ENCODE measurements at places on chromosomes 13 and 19.

DNA sequence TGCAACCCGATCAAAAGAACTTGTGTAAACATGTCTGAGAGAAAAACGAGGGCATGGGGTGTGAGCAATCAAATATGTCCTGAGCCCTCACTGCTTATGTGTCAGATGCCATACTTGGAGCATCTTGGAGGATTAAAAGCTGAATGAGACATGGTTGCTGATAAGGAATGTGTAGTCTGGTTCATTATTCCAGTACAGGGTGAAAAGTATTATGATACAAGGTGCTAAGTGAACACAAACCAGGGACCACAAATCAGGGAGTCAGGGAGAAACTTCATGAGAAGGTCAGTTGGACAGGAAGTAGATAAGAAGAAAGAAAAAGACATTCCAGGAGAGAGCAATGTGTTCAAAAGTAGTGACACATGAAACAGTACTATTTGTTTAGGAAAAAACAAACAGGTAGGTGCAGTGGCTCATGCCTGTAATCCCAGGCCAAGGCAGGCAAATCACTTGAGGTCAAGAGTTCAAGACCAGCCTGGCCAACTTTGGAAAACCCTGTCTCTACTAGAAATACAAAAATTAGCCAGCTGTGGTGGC, 2.0 kb upstream of the RCBTB1 start:
- no peak for DNase-seq

- no peak for DNase-seq
Observed at GRCh38 chr13:80118506-80118905, 222.4 kb downstream of the SPRY2 start.

GRCh38 chr13:59024434-59024833, 1139.3 kb downstream of the DIAPH3 start:
- no peak for DNase-seq

DNA sequence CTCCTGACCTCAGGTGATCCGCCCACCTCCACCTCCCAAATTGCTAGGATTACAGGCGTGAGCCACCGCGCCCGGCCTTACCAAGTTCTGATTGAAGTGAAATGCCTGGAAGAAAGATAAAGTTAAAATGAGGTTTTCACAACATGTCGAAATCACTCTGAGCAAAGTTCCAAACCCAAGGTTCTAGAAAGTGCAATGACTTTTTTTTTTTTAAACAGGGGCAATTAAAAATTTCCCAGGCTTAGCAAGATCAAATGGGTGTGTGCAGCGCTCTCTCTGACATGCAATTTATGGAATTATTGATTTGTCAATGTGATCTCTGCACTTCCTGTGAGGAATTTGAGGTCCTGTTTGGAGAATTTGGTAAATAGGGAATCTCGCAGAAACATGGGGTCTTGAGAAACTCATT, 12.8 kb upstream of the MAP2K2 start:
- no peak for DNase-seq

DNA sequence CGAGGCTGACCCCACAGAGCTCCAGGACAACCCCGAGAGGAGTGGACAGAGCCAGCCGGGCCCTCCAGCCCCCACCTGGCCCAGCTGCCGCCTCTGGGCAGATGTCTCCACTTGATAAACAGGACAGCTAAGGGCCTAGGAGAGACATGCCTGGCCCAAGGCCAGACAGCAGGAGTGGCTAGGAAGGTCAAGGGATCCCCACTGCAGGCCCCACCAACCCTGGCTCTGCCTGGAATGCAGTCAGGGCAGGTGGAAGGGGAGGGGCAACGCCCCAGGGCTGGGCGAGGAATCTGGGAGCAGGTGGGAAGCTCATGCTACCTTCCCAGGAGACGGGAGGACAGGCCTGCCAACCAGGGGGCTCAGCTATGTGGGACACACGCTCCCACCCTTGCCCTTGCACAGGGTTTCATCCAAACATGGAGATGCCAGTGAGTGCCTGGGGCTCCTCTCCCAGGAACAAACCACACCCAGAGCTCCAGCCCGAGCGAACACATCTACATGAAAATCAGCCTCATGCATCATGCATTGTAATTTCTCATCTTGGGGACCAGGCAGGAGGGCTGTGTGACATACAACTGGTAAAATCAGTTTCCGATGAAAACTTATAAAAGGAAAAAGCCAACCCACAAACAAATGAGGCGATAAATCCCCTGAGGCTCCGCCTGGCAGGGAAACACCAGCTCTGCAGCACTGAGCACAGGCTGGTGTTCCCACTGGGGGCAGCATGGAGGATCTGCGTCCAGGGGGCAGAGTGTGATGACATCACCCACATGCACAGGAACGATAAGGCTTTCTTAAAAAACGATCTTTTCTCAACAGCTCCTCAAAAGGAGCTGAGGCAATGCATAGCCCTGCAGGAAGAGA, 25.0 kb downstream of the SH3GL1 start:
- peak; percentile 65 for DNase-seq

DNA sequence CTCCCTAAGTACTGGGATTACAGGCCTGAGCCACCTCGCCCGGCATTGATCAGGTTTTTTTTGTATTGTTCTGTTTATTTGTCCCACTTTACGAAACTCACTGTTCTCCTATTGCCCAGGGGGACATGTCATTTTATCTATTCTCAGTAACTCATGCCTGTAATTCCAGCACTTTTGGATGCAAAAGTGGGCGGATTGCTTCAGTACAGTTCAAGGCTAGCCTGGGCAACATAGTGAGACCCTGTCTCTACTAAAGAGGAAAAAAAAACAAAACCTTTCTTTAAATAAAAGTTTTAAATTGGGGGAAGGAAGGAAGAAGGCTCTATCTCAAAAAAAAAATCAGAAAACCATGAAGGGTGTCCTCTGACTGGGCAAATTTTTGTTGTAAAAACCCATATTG, 2.7 kb upstream of the MPV17L2 start:
- no peak for DNase-seq

GRCh38 chr19:49111218-49111998, 2.8 kb upstream of the LIN7B start:
- no peak for DNase-seq

DNA sequence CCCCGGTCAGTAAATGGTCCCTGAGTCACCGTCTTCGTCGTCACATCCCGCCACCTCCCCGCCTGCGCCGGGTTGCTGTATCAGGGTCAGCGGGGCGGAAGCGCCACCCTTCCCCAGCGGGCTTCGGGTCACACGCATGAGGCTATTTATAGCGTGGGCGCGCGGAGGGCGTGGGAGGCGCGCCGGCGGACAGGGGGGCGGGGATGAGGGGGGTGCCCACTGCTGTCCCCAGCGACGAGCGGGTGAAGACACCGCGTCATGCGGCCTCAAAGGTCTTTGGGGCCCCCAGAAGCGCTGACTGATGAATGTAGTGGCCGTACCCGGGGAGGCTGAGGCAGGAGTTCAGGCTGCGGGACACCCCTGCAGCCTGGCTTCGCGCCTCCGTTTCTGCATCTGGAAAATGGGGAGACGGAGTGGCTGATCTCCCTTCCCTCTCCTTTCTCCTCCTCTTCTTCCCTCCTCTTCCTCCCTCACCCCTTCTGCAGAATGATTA, 7.9 kb downstream of the UNC13A start:
- peak; percentile 89 for DNase-seq

DNA sequence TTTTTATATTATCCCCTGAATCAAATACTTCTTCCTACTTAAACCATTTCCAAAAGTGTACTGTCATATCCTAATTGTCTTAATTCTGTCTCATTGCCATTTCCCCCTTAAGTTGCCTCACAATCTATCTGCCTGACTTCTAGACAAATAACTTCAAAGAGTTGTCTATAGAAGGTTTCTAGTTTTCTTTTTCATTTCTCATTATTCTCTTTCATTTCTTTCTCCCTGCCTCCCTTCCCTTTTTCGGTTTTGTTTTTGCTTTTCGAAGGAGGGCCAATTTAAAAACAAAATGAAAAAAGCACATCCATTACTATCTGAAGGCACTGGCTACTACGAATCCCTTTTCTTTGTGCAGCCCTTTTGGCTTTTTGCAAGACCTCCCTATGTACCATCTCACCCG, 367.2 kb downstream of the DNAJC15 start:
- peak; percentile 29 for DNase-seq

DNA sequence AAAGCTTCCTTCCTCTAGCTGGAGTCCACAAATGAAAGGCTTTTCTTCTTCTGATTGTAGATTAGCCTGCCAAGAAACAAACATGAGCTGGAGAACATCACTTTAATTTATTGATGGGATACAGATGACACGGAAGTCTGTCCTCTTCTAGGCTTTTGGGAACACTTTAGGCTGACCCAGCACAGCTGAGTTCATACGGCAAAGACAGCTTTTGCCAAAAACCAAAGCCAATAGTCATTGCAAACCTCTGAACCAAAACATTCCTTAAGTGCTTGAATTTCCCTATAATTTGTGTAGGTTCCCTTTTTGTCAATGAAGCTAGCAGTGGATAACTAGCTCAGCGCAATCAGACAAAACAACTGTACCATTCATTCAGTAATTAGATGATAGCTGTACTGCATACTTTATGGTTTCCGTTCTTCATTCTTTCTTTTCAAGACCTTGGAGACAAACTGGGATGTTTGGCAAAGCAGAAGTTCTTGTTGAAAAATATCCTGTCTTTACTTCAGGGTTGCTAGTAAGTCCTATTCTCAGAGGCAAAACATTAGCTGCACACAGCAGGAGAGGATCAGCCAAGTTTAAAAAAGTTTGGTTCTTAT, 95.7 kb upstream of the SPRY2 start:
- DNase-seq: no peak

- DNase-seq: no peak
Observed at GRCh38 chr13:113616991-113617749, 32.6 kb downstream of the TFDP1 start.

DNA sequence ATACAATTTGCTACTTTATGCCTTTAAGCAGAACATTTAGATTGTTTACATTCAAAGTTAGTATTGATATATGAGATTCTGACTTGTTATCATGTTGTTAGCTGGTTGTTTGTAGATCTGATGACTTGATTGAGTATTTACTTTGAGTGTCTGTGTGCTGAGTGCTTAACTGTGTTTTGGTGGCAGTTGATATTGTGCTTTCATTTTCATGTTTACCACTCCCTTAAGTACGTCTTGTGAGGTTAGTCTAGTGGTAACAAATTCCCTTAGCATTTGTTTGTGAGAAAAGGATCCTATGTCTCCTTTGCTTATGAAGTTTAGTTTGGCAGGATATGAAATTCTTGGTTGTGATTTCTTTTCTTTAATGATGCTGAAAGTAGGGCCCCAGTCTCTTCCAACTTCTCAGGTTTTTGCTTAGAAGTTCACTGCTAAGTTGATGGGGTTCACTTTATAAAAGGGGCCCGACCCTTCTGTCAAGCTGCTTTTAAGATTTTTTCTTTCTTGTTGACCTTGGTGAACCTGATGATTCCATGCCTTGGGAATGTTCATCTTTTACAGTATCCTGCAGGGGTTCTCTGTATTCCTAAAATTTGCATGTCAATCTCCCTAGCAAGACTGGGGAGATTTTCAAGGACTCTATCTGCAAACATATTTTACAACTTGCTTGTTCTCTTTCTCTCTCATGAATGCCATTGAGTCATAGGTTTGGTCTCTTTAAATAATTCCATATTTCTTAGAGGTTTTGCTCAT, 1095.4 kb upstream of the PCDH20 start:
- no peak for DNase-seq

DNA sequence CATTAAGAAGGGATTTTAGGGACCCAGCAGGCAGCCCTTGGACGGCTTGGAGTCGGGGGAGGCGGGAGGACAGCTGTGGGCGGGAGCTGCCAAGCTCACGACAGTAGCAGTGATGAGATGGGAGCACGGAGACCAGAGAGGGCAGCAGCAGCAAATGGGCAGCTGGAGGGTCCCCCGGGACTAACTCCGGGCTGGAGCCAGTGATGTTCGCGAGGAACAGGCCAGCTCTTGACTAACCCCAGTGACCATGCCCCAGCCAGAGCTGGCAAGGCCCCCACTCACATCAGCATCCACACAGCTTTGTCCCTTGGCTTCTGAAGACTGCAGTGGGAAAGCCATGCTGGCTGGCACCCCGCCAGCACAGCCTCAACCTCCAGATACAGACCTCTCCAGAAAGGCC, 81.9 kb downstream of the RAB20 start:
- DNase-seq: no peak

GRCh38 chr19:16873594-16873993, 15.2 kb upstream of the F2RL3 start:
- no peak for DNase-seq

DNA sequence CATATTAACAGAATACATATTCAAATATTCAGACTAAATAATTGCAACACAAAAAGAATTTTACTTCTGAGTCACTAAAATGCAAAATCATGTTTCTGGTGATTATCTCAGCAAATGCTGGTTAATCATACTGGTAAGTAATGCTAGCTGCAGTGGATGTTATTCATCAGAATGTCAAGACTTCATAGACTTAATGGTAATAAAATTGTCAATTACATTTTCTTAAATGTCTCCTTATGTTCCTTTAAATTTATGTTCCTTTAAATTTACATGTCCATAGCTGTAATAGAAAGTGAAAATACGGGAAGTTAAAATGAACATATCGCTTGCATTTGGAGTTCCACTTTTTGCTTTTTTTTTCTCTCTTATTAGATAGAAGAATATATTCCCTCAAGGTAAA, 853.0 kb downstream of the SLITRK6 start:
- DNase-seq: no peak

DNA sequence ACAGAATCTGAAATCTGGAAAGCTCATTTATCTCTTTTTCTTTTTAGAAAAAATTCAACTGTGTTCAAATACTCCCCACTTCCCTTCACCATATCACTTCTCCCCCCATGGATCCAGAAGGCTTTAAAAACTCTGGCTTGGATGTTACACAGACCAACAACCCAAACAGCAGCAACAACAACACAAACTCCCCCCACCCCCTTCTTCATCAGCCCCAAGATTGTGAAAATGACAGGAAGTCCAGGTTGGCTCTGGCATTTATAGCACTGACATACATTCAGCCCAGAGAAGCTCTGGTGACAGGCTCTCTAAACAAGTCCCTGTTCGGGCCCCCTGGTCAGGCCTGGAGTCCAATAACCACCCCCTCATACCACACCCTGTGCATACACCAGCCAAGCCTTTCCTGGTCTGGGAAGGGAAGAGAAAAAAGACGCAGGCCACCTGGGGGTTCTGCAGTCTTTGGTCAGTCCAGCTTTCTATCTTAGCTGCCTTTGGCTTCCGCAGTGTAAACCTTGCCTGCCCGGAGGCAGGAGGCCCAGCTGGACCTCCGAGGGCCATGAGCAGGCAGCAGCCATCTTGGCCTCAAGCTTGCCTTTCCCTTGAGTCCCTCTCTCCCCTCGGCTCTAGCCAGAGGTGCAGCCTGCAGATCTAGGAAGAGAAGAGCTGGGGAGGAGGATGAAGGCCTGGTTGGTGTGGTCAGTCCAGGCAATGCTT, 6.8 kb downstream of the CDX2 start:
- DNase-seq: no peak

DNA sequence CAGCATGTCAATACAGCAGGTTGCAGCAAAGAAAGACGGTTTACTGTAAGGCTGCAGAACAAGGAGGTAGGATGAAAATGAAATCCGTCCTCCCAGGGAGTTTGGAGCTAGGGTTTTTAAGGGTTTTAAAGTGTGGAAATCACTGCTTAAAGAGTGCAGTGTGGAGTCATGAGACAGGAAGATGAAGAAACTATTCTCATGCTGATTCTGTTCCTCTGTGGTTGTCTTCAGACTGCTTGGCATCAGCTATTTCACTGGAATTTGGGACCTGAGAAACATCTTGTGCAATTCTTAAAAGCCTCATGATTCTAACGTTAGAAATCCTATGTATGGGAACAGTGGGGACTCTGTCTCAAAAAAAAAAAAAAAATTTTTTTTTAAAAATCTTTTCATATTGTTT, 11.4 kb downstream of the ZNF331 start:
- DNase-seq: no peak

Data from GM13976 (cell line).